Common myeloid progenitor, CD34-positive (primary cell): ENCODE measurements at places on chromosomes 7 and 10.

- no peak for DNase-seq
Measured at GRCh38 chr7:19930051-19930450, 156.6 kb upstream of the TMEM196 start.

- no peak for DNase-seq
Measured at GRCh38 chr7:67550801-67551436, 554.3 kb downstream of the TYW1 start.

DNA sequence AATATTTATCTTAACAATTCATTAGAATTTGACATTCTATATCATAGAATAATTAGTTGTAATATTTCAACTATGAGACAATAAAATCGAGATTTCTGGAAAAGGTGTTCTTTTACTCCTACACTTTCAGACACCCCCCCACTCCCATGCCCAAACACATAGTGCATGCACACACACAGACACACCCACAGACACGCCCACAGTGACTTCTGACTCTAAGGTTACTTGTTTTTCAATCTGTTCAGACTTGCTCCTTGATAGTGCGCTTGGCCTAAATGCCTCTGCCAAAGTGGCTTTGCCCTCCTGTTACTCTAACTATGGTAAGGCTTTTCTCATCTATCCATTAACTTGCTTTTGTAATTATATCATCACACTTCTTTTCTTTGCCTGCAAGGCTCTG lies 144.0 kb upstream of the PPP1R3A start:
- DNase-seq: no peak

GRCh38 chr7:112416127-112416526 lies 34.1 kb upstream of the IFRD1 start:
- DNase-seq: peak; percentile 61

- no peak for DNase-seq
Measured at GRCh38 chr10:132050191-132050590, 15.6 kb upstream of the JAKMIP3 start.

GRCh38 chr7:39186671-39187070 lies 209.0 kb downstream of the POU6F2 start:
- no peak for DNase-seq

DNA sequence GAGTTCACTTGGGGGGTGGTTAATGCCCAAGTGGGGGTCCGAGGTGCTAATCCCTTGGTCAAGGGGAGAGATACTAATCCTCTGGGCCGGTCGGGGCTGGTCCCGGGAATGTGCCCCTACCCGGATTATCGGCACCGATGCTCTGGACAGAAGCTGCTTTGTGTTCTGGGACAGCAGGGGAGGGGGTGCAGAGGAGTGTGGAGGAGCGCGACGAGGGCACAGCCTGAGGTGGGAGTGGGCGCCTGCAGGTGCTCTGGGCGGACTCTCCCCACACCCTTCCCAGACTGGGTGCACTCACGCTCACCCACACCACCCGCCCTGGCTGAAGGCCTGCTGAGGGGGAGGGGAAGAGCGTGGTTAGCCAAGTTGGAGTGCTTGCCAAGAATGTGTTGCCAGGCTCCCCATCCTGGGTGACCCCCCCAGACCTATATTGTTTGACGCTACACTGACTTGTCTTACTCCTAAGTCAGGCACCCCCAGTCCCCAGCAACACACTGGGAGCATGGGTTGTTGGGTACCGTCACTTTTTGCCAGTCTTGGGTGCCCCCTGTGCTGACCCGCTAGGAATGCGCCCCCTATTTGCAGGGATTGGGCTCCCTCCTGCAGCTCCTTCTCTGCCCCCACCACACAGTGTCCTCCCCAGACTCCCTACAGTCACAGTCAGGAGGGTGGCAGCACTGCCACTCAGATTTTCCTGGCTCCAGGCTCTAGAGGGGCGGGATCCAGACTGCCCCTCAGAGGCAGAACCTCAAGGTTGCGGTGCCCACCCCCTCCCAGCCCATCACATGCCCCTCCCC lies 1.2 kb downstream of the SLC4A2 start:
- peak; percentile 25 for DNase-seq

DNA sequence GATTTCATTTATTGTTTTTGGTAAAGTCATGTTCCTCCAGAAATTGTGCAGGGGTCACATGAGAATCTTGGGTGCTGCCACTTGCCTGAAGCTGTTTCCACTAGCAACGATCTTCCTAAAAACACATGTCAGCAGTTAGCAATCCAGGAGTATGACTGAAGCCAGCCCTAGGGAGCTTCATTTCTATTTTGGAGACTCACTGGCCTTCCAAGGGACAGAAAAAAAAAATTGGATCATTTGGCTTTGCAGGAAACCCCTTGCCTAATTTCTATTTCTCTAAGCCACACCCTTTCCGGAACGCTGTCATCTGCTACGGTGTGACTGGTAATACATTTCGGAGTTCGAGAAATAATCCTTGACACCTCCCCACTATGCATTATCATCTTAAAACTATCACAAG lies 204.7 kb downstream of the TAX1BP1 start:
- no peak for DNase-seq

GRCh38 chr10:112247791-112248190 lies 35.4 kb upstream of the TECTB start:
- no peak for DNase-seq

DNA sequence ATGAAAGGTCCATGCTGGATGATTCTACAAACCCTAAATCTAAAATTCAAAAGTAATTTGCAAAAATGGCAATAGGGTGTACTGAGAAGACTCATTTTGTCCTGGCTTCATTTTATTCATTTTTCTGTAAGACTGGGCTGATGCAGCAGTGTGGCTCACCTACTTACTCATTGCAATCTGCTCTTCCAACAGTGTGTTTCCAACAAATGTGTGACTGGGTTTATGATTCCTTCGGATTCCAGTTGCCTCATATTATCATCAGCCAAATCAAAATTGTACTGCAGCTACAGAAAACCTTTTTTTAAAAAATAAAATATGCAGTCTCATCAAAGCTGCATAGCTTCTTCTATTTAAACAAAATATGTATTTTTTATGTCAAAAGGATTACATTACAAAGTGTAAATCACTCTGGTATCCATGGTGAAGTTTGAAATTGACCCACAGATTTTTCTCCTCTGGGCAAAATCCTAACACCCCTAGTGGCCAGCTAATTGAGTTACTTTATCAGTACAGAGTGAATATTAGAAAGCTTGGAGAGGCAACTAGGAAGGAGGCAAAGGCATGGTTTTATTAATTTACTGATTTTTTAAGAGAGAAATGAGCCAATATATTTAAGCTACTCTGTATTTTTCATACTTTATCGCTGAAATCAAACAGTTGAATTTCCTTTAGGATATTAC lies 390.3 kb downstream of the MAGI2 start:
- no peak for DNase-seq

DNA sequence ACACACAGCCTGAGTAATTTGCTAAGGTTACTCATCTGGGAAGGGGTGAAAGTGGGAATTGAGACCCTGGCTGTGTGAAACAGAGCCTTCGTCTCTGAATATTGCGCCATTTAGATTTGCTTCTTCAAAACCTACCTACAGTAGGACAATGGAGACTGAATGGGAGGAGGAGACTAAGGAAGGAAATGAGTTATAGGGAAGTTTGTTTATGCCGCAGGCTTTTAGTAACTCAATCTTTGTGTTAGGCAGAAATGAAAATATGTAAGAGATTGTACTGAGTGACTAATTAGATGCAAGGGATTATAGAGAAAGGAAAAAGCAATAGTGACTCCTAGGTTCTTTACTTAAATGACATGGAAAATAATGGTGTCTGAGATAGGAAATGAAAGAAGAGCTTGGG lies 80.2 kb downstream of the KCND2 start:
- no peak for DNase-seq

GRCh38 chr10:30747633-30748032 lies 118.1 kb upstream of the LYZL2 start:
- peak; percentile 40 for DNase-seq

DNA sequence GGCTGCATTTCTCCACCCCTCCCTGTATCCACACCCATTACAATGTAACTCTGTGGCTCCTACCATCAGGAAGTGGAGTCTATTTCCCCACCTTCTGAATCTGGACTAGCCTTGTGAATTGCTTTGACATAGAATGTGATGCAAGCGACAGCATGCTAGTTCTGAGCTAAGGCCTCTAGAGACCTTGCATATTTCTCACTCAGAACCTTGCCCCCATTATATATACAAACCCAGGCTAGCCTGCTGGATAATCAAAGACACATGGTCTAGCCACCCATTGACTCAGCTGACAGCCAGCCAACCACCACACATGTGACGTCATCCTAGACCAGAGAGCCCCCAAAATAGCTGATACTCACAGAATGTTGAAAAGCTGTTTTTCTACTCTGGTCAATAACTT lies 77.9 kb downstream of the CCDC71L start:
- DNase-seq: no peak

GRCh38 chr7:140358412-140359051 lies 39.8 kb downstream of the SLC37A3 start:
- peak; percentile 79 for DNase-seq

DNA sequence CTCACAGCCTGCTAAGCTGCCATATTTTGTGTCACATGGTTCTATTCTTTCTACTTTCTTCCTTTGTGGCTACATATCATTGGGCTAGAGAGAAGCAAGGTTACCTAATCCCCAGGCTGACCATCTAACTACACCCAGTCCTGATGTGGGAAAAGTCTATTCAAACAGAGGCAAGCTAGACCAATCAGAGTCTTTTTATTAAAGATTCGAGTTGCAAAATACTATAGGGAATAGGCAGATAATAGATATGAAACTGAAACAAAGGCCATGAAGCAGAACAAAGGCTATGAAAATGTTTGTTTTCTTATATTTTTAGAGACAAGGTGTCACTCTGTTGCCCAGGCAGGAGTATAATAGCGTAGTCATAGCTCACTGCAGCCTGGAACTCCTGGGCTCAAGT lies 36.7 kb downstream of the MTERF1 start:
- DNase-seq: no peak

GRCh38 chr10:20094226-20094976 lies 278.2 kb downstream of the PLXDC2 start:
- DNase-seq: no peak

GRCh38 chr10:68135922-68136792 lies 26.9 kb downstream of the MYPN start:
- no peak for DNase-seq

- DNase-seq: no peak
Measured at GRCh38 chr10:27349987-27350386, 109.4 kb upstream of the ACBD5 start.

DNA sequence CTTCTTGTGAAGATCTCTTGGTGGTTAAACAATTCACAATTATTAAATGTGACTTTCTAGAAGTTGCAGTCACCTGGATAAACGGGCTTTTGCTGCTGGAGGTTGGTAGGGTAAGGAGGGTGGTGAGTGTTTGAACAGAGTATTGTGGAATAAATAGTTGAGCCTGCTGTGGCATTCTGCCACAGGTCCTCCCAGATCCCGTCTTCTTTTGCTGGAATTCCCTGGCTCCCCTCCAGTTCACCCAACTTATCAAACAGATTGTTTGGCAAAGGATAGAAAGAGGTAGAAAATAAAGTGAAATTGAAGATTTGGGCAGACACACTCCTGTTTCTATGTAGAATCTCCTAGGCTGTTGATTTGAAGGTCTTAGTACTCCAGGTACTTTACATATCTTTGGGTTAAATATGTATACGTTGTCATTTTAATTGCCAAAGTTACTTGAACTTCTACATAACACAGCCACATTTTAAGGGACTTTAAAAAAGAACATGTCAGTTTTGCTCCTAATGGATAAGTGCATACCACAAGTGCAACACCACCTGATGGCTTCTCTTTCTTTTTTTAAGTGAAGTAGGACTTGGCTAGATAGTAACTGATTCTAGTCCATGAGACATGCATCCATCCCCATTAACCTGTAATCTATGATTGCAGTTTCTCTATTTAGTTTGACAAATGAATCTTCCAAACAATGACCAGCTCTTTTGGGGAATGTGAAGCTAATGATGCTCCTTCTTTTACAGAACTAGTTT lies 83.0 kb downstream of the ARL4A start:
- DNase-seq: no peak

DNA sequence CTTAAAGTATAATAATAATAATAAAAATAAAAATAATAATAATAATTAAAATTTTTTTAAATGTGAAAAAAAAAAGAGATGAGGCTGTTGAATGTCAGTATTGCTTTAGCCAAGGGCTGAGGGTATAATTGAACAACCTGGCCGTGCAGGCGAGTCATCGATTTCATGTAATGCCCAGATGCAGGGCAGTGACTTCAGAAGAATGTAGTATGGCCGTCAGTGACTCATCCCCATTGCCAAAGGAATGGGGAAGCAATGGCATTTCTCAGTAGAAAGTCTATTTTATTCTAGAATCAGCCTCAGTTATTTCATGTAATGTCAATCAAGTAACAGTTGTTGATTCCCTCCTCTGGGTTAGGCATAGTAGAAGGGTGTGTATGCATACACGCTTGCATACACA lies 516.4 kb downstream of the GLRX3 start:
- DNase-seq: no peak

DNA sequence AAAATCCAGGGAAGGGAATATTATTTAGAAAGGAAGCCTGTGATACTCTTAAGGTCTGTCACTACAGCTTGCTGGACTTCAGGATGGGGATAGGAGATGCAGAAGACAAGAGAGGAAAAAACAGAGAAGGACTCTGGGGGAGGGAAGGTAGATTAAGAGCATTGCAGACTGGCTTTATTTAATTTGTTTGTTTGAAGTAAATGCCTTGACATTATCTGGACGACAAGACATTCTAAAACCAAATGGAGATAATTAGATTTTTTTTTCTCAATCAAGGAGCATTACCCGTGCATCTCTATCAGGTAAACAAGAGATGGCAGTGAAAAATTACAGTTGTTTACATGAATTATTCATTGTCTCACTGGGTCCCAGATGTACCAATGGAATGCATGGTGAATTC lies 24.3 kb downstream of the ACTA2 start:
- DNase-seq: no peak
